Kidney epithelial cell (primary cell): ENCODE measurements at places on chromosomes 11 and 22. TPM values are rescaled to one million over a fixed set of nuclear protein-coding genes. Genes with fewer than 3 reads are reported as not detected.

DNA sequence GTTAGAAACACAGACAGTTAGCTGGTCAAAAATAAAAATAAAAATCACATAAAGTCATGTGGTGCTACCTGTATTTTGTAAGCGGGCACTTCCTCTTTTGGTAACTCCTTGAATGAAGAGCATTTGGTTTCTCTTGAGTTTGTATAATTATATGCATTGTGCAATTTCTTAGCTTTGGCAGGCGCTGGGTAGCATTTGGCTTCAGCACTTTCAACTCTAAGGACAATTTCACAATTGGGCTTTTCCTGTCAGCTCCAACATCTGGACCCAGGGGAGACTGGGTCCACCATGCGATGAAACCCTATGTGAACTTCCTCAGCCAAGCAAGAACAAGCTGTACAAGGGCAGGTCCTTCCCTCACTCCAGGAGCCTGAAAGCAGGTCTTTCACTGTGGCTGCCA is 169.1 kb downstream of the RRAS2 start:
- DNase-seq, result no peak

- no peak for DNase-seq
Measured at GRCh38 chr11:120524536-120525085, 13.1 kb downstream of the GRIK4 start.

DNA sequence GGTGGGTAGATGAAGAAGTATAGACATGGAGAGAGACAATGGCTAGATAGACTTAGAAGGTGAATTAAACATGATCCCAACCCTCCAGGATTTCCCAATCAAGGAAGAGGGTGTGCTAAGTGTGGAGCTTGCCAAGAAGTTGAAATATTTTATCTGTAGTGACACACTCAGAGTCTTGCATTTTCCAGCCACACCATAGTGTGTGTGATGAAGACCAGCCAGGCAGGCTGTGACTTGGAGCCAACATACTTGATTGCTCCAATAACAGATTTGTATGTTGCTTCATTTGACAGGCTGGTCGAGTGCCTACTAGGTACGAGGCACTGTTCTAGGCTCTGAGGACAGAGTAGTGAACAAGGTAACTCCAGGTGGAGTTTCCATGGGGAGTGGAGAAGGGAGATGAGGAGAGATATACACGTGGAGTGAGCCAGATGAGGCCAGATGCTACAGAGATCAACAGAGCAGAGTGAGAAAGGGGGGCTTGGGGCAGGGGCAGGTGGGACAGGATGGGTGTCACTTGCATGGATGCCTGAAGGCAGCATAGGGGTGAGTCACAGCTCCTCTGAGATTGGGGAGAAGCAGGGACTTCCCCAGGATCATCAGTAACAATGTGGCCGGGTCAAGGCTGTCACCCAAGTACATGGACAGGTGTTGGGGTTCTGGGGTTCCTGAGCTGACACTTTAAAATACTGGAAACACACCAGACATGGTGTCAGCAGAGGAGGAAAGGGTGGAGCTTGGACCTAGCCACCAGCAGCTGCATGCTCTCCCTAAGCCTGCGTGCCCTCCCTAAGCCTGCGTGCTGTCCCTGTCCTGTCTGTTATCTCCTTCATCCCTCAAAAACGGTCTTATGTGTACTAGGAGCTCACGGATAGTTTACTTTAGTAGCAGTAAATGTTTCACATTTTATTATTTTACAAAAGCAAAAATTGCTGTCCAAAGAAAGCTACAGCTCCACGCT is 23.6 kb downstream of the PDGFB start:
- DNase-seq, result no peak

- DNase-seq, result no peak
Measured at GRCh38 chr11:61489833-61490721, 18.5 kb upstream of the LRRC10B start.

DNA sequence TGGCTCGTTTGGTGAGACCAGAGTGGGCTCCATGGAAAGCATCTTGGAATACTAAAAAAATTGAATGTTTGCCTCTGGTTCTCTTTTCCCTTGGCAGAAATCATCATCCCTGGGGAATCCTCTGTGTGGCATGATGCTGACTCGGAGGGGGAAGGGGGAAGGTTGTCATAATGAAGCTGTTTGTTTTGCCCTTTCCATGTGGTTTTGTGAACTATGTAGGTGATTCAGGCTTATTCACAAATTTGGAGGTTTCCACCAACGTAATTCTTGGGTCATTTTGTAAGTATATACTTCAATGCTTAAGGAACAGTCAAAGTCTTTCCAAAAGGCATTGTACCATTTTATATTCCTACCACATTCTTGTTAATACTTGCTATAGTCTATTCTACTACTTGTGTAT is 754.0 kb upstream of the FAT3 start:
- no peak for DNase-seq

DNA sequence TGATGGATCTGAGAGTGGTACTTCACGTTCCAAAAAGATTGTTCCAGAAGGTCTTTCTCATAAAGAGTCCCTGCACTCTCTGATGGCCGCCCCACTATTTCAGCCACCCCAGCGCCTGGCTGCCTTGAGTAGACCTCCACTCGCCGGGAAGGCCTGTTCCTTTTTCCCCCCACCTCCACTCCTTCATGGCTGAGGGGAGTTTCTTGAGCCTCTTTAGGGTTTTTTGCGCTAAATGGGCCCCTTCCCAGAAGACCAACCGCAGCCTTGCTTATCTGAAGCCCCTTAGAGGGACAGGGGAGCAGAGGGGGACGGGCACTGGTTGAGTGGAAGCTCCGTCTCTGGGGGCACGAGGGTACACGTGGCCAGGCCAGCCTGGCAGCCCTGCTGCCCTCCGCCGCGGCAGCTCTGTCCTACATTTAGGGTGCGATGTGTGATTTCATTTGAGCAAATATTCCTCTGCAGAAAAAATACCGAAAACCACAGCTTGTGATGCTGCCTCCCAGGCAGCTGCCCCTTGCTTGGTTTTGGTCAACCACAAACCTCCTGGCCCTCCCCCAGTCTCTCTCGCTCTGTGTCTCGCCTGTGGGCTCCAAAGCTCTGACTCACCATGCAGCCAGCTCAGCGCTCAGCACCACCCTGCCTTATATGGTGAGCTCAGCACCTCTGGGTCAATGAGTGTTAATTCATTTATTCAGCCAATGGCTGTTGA is 88.7 kb downstream of the TP53I11 start:
- peak; percentile 97 for DNase-seq

Gene DRD2
- total RNA-seq, result 0.42 and 7.4 TPM in 2 replicates
